ENCODE measurements at places on chromosomes 2 and 18.
A peak's percentile ranks its signal among the peaks of the same experiment; 100 is the strongest.

DNA sequence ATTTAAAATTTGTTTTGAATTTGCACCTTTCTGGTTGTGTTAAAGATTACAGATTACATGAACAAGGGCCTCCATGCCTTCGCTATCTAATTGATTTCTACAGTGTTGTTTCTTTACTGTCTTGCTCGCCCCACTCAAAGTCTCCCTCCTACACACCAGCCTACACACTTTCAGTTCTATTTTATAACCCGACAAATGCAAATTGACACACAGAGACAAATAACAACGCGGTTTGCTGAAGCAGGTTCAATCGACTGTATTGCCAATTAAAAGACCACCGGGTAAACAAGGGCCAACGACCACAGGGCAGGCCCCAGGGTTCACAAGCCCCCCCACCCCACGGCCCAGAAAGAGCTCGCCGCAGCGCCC lies 869 bp downstream of the STARD7 start:
- DNase-seq = no peak

- DNase-seq = peak; percentile 18
Observed at GRCh38 chr18:49055754-49056172, 105.0 kb upstream of the SMAD7 start.

GRCh38 chr2:188028739-188029138 lies 262.9 kb upstream of the GULP1 start:
- DNase-seq = no peak

GRCh38 chr2:145750612-145751011 lies 1230.7 kb upstream of the ZEB2 start:
- DNase-seq = no peak

DNA sequence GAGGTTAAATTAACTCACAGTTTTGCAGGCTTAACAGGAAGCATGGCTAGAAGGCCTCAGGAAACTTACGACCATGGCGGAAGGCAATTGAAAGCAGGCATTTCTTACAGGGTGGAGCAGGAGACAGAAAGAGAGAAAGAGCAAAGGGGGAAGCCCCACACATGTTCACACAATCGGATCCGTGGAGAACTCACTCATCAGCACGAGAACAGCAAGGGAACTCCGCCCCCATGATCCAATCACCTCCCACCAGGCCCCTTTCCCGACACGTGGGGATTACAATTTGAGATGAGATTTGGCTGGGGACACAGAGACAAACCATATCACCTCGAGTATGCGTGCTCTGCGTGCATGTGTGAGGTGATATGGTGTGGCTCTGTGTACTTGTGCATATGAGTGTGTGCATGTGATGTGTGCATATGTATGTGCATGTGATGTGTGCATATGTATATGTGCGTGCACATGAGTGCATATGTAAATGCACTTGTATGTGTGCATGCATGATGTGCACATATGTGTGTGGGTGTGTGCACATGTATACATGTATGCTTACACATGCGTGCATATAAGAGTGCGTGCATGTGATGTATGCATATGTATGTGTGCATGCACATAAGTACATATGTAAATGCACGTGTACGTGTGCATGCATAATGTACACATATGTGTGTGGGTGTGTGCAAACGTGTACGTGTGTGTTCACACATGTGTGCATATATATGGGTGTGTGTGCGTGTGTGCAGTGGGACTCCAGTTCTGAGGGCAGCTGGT lies 108.7 kb upstream of the HDAC4 start:
- no peak for DNase-seq

DNA sequence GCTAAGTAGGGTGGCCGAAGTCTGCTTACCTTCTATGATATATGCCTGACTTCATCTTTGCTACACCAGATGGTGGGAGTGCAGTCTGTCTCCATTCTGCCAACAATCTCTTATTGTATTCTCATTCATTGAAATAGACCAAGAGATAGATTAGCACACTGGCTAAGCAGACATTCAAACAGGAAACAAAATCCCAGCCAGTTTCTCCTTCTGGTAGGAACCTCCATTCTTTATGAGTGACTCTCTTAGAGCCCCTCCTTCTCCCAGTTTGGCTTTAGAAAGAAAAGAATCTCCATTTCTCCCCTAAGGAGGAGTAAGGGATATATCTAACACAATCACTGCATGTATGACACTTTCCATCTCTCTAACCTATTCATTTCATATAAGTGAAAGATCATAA lies 118.9 kb upstream of the COL5A2 start:
- no peak for DNase-seq

DNA sequence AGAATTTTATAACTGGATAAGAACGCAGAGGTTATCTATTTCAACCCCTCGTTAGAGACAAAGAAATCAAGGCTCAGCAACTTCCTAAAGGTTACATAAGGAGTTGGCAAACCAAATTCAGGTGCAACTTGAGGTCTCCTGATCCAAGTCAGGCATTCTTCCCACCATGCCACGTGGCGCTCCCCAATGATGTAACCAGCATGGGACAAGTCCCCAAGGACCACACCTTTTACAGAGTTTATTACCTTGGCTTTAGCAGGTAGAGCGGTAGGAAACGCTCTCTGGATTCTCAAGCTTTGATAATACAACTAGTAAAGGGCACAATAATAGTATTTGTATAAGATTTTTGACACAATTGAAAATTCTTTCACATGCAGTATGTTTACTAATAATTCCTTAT lies 26.7 kb upstream of the MBOAT2 start:
- DNase-seq = no peak

- DNase-seq = no peak
Observed at GRCh38 chr2:157989227-157989626, 112.4 kb upstream of the UPP2 start.

DNA sequence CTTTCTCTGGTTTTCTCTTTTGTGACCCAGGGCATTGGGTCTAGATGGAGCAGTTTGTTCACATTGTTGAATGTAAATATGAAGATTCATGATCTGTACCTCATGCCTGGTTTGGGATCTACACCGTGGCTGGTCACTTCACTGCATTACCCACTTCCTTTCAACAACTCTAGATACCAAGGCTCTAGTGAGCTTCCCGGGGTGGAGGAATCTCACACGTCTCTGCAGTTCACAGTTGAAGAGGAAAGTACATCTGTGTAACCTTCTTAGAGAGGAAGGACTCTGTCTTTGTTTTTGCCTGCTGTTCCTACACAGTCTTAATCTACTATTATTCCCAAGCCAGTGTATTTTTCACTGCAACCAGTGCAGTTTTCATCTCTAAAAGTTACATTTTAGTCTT lies 574.8 kb downstream of the MBD2 start:
- no peak for DNase-seq

GRCh38 chr18:57698571-57699276 lies 77.1 kb upstream of the NARS1 start:
- no peak for DNase-seq

- DNase-seq = no peak
Observed at GRCh38 chr2:88451811-88452564, 505 bp downstream of the FOXI3 start.

GRCh38 chr18:80193701-80194100 lies 53.6 kb downstream of the PARD6G start:
- no peak for DNase-seq

DNA sequence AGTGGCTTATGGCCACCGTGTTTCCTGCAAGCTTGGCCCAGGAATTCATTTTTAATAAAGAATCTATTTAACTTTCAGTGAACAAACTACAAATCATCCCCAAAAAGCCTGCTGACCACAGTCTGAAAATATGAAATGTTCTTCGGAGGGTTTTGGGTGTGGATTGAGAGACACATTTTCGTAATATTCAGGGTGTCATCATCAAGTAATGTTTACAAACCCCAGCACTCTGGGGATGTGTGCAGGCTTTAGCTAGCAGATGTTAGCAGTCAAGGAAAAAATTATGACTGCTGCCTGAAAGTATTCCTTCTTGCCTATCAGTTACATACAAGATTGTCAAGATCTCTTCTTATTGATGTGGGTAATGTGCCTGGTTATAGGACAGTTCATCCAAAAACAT lies 143.9 kb upstream of the FN1 start:
- DNase-seq = no peak

- no peak for DNase-seq
Observed at GRCh38 chr2:239944694-239945551, 80.2 kb downstream of the NDUFA10 start.

GRCh38 chr2:104766683-104767082 lies 87.2 kb upstream of the POU3F3 start:
- DNase-seq = no peak

All from anterior cingulate cortex (tissue), 58 donors.